ENCODE measurements at places on chromosomes 1 and 21.

GRCh38 chr1:61353797-61354406 is 271.5 kb downstream of the NFIA start:
- H3K4me1 ChIP-seq = peaks cover 5% of the 10 kb centered on the region
- no peak for DNase-seq
- H3K27ac ChIP-seq = no peak overlapping the region
- no peaks in the 10 kb centered on the region for H3K27me3 ChIP-seq

DNA sequence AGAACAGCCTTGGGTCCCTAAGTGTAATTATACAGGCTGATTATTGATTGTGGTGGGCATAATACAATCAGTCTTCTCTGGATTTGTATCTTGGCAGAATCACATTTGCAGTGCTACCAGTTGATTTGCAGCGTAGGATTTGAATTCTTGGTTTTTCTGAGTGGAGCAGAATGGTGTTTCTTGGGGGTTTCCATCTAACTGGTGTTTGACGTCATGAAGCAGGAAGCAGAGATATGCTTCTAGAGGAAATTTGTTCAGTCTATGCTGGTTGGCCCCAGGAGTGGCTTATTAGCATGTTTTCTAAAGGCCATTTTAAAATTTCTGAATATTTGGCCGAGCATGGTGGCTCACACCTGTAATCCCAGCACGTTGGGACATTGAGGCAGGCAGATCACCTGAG is 3.4 kb downstream of the CTTNBP2NL start:
- H3K36me3 ChIP-seq = peaks cover 3% of the 10 kb centered on the region
- no peak overlapping the region for H3K27ac ChIP-seq
- peaks cover 26% of the 10 kb centered on the region for H3K4me1 ChIP-seq

DNA sequence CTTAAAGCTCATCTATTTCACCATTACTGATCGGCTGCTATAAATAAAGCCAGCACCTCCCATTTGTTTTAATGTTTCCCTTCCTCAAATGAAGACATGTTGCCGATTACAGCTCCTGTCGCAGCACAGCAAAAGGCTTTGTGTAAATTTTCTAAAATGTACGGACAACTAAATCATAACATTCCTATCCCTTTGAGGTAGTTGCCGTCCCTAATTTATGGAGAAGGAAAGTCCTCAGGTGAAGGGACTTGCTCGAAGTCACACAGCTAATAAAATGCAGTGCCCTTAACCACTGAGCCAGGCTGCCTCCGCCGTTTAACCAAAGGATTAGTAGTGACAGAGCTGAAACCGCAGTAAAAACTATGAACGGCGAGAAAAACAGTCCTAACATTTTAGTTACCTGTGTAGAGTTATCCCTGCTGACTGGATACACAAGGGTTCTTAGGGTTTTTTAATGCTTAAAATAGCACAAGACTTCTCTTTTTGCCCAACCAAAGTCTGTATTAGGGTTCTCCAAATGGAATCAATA is 871 bp downstream of the PINK1 start:
- H3K36me3 ChIP-seq = no peaks in the 10 kb centered on the region
- peak; percentile 17 for DNase-seq
- H3K27me3 ChIP-seq = no peaks in the 10 kb centered on the region
- peak overlapping the region; percentile 82 for H3K27ac ChIP-seq

DNA sequence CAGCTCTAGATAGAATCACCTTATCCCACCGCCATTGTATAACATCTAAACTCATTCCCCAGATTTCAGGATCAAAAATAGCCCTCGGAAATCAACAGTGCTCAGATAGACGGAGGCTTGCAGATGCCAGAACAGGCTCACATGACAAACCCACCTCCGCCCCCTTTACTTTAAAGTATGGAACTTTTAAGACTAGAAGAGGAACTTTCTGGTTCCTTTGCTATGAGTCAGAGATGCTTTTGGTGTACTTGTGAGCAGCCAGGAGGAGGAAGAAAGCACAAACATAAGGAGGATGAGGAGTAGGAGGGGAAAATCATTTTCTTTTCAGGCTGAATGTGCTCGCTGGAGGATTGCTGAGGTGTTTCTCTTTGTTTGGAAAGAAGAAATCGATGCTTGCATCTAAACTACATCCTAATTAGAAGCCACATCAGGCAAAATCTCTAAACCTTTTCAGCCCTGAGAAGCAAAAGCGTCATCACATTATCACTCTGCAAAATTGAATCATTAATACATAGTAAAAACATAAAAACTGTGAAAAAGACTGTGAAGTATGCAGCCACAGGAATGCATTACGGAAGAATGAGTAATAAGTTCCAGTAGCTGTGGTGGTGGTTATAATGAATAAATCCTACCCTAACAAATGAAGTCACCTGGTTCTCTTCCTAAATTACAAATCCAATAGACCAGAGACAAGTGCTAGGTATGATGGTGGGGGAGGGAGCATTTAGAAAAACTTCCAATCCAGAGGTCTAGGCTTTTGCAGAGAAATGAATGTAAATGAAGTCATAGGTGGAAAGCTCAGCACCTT is 251.3 kb downstream of the KCNH1 start:
- no peak for DNase-seq
- H3K4me1 ChIP-seq = peaks cover 17% of the 10 kb centered on the region
- H3K4me3 ChIP-seq = peak overlapping the region; percentile 48
- H3K27me3 ChIP-seq = peaks cover 19% of the 10 kb centered on the region
- H3K36me3 ChIP-seq = no peaks in the 10 kb centered on the region

DNA sequence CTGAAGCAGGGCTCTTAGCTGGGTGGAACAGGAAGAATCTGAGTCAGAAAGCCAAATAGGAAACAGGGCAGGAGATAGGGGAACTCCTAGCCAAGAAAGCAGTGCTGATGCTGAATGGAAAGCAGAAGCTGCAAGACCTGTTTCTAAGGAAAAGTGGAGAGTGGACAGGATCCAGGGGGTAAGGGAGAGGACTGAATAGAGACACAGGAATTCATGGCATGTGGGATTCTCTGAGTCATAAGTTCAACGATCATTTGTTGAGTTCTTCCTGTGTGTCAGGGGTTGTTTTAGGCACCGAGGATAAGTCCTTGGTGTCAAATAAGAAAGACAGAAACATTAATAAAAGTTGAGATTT is 153.8 kb upstream of the FGGY start:
- peaks cover 2% of the 10 kb centered on the region for H3K36me3 ChIP-seq
- peaks cover 44% of the 10 kb centered on the region for H3K4me1 ChIP-seq
- peak overlapping the region; percentile 4 for H3K27ac ChIP-seq

Measured in activated T-cell treated with anti-CD3 and anti-CD28 coated beads, Interleukin-2, amount 50 U/mL, for 72 hours (primary cell).